ENCODE measurements at places on chromosomes 6 and 20.

GRCh38 chr20:10067321-10067720, 32.5 kb downstream of the ANKEF1 start:
- no peak for DNase-seq

GRCh38 chr20:63653974-63654668, 897 bp upstream of the STMN3 start:
- DNase-seq: no peak

DNA sequence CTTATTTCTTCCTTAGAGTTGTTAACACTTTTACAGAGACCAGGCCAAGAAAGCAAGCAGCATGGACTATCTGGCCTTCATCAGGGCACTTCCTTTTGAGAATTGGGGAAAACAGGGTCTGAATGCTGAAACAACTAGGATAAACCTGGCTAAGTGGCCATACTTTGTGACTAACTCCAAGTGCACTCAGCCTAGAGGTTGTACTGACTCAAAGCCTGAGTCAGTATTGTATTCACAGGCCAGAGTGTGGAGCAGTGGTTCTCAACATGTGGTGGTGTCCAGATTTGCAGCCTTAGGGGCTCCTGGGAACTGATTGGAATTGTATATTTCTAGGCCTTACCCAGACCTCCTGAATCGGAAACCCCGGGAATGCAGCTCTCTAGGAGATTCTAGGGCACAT, 20.1 kb downstream of the SEC23B start:
- DNase-seq: no peak

DNA sequence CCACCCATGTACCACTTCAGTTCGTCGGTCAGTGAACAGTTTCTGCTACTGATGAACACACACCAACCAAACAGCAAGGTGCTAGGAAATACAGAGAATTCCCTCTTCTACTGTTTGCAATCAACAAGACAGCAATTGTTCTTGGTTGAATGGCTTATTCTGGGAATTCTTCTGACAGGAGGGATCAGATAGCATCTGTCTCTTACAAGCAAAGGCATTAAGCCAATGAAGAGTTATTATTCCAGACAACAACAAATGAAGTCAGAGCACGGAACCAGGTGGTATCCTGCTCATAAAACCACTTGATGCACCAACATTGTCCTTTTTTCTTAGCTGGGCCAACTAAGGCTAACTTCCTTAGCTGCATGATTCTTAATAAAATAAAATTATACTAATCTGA, 37.8 kb downstream of the PTPRK start:
- no peak for DNase-seq

- no peak for DNase-seq
Observed at GRCh38 chr20:45704969-45705637, at the start of gene WFDC10B. Gene WFDC10B, minus strand, starts transcription at chr20:45705019. Its CDS starts 19,027 bp downstream, at chr20:45685992.

GRCh38 chr6:99458319-99458718, 33.2 kb upstream of the PNISR start:
- no peak for DNase-seq

DNA sequence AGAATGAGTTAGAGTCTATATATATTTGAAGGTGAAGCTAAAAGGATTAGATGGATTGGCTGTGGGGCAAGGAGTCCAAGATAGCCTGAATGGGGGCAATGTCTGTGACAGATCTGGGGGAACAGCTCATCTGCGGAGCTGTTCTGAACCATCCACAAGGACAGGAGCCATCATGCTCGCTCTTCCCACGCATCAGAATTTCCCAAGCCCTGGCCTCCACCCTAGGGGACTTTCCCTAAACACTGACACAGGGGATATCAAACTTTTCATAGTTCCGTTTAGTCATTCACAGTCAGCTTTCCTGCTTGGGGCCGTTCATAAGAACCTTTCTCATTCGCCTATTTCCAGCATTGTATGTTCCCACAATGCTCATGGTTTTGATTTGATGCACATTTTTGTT, 37.6 kb upstream of the CCN6 start:
- no peak for DNase-seq

DNA sequence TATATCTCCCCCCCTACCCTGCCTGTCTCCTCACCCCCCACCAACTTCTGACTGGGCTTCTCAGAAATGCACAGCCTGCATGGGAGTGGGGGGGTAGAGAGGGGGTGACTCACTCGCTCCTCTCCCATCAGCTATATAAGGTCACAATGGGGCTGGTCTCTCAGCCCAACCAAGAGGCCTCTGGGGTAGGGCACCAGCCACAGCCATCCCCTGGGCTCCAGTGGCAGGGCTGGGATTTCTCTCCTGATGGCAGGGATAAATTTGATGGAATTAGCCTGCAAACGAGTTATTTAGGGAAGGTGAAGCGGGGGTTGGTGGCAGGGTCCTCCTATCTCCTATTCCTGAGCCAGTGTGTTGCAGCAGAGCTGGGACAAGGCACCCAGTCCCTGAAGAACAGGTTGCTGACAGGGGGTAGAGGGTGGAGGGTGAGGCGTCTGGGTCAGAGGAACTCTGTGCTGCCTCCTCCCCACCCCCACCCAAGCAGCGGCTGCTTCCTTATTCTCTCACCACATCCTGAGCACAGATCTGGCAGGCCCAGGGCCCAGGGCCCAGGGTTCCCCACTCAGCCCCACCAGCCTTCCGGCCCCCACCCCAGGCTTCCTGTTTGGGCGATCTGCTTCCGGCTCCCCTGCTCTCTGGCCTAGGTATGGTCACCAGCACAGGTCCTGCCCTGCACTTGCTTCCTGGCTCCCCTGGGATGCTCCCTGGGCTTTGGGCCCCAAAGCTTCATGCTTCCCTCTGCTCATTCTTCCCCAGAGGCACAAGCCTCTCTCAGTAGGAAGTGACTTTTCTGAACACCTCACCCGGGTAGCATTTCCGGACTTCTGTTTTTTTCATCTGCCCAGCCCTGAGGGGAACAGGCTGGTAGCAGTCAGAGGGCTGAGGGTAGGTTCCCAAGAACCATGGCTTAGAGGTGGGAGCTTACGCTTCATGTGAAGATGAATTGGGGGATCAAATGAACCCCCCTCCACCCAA, 4.0 kb downstream of the PPP1R18 start:
- DNase-seq: peak; percentile 89

DNA sequence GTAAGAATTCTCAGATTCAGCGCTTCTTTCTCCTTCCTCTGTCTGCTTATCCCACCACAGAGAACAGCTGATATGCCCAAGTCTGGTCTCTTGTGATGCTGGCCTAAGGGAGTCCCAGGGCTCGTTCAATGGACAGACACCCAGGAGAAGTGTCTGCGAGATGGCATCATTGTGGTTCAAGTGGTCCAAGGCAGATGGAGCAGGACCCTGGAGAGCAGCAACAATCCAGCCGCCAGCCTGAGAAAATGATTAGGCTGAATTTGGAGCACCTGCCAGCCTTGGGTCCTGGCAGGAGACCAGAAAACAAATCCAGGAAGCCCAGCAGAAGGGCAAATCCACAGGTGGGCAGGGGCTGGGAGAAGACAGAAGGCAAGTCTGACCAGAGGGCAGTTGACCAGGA, 145.8 kb downstream of the PTPRT start:
- no peak for DNase-seq

GRCh38 chr6:125814481-125814880, 23.7 kb downstream of the NCOA7 start:
- DNase-seq: no peak

DNA sequence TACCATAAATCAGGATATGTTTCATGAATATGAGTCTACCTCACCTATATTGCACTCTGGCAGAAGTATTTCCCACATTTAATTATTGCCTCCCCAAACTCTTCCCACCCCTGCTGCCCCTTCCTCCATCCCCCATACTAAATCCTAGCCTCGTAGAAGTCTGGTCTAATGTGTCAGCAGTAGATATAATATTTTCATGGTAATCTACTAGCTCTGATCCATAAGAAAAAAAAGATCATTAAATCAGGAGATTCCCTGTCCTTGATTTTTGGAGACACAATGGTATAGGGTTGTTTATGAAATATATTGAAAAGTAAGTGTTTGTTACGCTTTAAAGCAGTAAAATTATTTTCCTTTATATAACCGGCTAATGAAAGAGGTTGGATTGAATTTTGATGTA, 6.4 kb downstream of the EDN1 start:
- no peak for DNase-seq

DNA sequence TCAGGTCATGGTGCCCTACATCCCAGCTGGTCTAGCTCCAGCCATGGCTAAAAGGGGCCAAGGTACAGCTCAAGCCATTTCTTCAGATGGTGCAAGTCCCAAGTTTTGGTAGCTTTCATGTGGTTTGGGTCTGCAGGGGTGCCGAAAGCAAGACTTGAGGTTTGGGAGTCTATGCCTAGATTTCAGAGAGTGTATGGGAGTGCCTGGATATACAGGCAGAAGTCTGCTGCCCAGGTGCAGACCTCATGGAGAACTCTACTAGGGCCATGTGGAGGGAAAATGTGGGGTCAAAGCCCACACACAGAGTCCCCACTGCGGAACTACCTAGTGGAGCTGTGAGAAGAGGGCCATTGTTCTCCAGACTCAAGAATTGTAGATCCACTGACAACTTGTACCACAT, 1000.9 kb upstream of the ADGRB3 start:
- no peak for DNase-seq

DNA sequence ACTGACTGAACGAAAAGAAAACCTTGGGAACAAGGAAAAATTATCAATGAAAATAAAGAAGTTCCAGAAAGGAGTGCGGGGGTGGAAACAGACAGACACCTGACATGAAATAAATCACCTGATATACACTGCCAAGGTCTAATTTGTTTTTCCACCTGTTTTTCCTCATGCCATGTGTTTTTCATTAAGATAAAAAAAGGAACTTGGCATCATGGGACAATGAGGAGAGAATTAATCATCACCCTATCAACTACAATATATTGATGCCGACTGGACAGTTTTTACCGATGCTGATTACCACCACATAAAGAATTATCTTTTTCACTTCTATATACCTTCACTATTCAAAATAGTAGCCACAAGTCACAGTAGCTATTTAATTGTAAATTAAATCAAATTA, 233.2 kb downstream of the ARHGAP18 start:
- DNase-seq: no peak

GRCh38 chr6:75421316-75422023, 72.1 kb downstream of the FILIP1 start:
- DNase-seq: no peak

GRCh38 chr6:14361297-14361696, 243.7 kb downstream of the CD83 start:
- no peak for DNase-seq

GRCh38 chr6:144482142-144482541, 197.0 kb downstream of the UTRN start:
- peak; percentile 83 for DNase-seq

DNA sequence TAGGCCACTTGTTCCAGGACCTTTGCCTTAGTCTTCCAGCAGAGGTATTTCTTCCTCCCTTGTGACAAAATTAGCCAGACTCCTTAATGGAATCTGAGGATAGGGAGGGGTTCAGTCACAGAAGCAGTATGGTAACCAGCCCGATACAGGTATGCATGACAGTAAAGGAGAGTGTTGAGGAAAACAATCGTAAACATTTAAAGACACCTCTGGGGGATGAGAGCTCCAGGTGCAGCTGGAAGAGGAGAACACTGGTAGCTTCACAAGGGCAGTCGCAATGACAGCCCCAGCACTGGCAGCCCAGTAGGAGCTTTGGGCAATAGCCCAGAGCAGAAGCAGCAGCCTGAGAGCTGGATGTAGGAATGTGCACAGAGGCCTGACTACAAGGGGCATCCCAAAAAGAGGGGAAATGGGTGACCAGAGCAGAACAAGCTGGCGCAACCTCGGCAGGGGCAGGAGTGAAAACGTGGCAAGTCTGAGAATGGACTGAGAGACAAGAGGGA, 344.9 kb upstream of the JAG1 start:
- DNase-seq: no peak

- no peak for DNase-seq
Observed at GRCh38 chr6:142893088-142893487, 51.9 kb downstream of the HIVEP2 start.

- DNase-seq: no peak
Observed at GRCh38 chr6:71977884-71978283, 91.5 kb downstream of the RIMS1 start.

GRCh38 chr6:86087954-86088353, 445.3 kb upstream of the SYNCRIP start:
- DNase-seq: no peak

Data from psoas muscle (tissue), 8 donors.